ENCODE measurements at places on chromosomes 16 and 17.

GRCh38 chr17:62920300-62920699 lies 45.7 kb upstream of the TANC2 start:
- DNase-seq = no peak

DNA sequence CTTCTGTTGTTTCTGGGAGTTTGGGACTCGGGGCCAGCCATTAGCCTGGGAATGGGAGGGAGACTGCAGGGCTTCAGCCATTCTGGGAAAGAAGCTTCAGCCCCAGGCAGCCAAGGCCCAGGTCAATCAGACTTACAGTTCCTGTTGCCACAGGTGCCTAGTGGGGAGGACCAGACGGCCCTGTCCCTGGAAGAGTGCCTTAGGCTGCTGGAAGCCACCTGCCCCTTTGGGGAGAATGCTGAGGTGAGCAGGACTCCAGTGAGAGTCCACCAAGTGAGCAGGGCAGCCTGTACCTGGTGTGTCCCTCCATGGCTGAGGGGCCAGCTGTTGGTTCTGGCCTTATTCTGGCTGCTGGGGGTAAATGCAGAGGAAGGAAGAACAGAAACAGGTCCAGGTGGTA lies 8.7 kb downstream of the NFE2L1 start:
- DNase-seq = no peak

- DNase-seq = no peak
Measured at GRCh38 chr17:51000835-51001638, 119.6 kb downstream of the SPAG9 start.

DNA sequence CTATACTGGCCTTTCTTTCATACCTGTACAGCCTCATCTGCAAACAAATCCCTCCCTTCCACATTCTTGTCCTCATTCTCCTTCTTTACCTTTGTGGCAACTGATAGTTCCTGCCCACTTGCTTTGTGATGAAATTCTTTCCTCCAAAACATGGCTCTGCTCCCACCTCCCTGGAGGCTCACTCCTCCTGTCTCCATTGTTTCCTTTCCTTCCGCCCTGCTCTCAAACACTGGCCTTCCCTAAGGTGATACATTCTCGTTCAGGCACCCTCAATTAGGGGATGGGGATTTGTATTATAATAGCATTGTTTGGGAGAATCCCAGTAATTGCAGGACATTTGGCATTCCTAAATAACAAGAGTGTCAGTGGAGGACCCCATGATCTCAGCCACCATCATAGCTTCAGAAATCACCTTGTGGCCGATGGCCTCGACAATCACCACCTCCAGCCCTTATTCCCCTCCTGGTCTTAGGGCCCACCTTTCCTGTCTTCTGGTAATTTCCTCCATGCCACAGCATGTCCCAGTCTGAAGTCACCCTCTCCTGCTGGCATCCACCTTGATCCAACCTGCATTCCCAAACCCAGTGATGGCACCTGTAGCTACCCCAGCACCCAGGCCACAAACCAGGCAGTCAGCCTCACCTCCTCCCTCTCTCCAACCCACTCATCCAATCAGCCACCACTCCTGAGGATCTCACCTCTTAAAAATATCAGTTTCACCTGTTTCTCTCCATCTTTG lies 7.9 kb downstream of the UNC119 start:
- no peak for DNase-seq

DNA sequence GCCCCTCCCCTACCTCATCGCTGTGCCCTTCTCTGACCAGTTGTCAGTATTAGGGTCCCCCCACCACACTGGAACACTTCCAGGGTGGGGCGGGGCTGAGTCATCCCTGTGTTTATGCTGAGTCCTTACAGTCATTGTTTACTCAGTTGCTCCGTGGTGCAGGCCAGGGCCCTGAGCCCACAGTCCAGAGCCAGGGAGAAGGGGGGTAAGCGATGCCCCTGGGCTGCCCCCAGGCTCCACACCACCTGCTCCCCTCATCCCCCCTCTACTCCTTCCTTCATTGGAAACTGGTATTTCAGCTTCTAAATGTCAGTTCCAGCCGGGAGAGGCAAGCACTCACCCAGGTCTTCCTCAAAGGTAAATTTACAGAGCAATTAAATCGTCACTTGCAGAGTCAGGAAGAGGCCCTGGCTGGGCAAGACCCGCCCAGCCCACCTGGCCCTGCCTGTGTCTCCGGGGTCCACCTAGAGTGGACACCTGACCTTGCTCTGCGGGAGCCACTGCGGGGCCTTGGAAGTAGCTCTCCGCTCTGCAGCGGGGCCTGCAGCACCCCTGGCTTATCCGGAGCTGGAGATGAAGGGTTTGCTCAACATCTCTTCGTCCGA lies 4.8 kb downstream of the ATP2A3 start:
- no peak for DNase-seq

Data from stimulated activated CD4-positive, alpha-beta T cell treated with anti-CD3 and anti-CD28 coated beads, Interleukin-12 subunit alpha, Interleukin-12 subunit beta, amount 100 ng/mL, for 4 hours (primary cell).